Activated CD4-positive, alpha-beta T cell treated with anti-CD3 and anti-CD28 coated beads, Interleukin-2, amount 50 U/mL, for 4 hours (primary cell): ENCODE measurements at places on chromosomes 6 and 20.

- DNase-seq: no peak
These were observed 135.6 kb downstream of the HIVEP1 start for GRCh38 chr6:12147557-12148316.

GRCh38 chr6:73085443-73085871, 139.8 kb downstream of the KHDC1L start:
- no peak for DNase-seq

GRCh38 chr20:50202677-50203076, 12.0 kb downstream of the CEBPB start:
- DNase-seq: no peak

GRCh38 chr20:3158968-3159431, 665 bp downstream of the FASTKD5 start:
- DNase-seq: no peak

DNA sequence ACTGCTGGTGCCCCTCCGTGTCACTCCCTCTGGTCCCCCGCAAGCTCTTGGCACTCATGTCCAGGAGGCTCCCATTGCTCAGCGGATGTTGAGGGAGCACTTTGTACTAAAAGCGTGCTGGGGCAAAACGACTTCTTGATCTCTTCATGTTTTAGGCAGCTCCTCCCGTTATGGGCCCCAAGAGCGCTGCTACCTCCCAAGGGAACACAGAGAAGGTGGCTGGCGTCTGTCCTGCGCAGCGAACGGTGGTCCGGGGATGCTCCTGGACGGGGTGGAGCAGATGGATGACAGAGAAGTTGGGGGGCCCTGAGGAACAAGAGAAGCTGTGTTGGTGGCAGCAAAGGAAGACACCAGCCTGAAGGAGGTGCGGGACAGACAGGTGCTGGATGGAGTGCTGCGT, 99.8 kb downstream of the TMEM242 start:
- no peak for DNase-seq

DNA sequence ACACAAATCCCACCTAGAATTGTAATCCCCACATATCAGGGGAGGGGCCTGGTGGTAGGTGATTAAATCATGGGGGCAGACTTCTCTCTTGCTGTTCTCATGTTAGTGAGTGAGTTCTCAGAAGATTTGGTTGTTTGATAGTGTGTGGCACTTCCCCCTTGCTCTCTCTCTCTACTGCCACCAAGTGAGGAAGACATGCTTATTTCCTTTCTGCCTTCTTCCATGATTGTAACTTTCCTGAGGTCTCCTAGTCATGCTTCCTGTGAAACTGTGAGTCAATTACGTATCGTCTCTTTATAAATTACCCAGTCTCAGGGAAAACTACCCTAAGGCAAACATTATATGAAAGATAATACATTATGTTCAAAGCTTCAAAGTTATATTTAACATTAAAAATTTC, 1297.5 kb upstream of the CITED2 start:
- DNase-seq: no peak

DNA sequence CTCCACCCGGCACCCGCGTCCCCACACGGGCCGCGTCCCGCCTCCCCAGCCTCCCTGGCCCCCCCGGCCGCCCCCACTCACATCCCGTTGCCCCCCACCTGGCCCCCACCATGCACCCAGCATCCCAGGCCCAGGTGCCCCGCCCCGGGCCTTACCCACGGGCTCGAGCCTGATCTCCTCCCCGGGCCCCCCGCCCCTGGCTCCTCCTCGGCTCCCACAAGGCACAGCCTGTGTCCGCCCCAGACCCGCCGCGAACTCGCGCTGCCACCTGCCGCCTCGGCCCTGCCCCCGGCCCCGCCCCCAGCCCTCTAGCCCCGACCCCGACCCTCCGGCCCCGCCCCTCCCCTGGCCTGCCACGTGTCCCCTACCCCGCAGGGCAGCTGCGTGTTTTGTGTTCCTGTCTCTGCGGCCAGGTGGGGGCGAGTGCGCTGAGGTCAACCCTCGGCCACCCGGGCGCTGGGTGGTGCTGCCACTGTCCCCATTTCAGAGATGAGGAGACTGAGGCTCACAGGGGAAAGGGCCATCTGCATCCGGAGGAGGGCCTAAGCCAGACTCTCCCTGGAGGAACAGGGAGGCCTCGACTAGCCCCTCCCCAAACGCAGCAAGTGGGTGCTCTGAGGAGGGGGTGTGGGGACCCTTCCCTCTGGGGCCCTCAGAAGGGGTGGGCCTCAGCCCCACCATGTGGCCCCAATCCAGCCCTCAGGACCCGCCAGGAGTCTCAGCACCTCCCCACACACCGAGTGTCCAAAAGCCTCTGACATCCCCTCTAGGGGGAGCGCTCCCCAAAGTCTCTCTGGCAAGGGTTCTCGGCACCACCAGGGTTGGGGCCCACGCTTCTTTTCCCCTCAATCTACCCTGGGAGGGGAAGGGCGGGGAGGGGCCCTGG, 99.8 kb downstream of the TAF4 start:
- DNase-seq: no peak

DNA sequence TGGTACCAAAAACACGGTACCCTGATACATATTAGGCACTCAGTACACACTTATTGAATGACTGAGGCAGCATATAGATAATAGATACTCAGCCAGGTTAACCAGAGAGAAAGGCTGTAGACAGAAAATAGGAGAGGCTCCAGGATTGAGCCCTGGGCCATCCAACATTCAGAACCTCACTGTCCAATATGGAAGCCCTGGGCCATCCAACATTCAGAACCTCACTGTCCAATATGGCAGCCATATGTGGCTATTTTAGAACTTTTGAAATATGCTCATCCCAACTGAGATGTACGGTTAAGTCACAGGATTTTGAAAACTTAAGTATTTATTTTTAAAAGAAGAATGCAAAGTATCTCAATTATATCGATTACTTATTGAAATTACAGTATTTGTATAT, 142.5 kb upstream of the ID4 start:
- no peak for DNase-seq

- no peak for DNase-seq
These were observed 291.4 kb downstream of the QKI start for GRCh38 chr6:163705923-163706322.

DNA sequence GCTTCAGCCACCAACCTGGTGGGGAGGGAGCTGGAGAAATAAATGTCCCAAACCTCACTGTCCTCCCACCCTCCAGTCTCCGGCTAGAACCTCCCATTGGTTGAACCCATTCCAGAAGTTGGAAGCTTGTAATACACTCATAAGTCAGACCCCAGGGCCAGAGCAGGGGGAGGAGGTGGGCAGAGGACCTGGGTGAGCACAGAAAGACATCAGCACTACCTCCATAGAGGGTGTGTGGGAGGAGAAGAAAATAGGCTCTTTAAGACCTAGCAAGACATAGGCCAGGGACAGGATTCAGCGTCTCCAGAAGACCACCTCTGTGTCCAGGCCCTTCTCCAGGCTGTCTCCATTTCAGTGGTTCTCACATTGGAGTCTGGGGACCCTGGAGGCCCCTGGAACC, 73.3 kb upstream of the TOP1 start:
- no peak for DNase-seq

GRCh38 chr6:52545406-52546119, 31.3 kb downstream of the TRAM2 start:
- DNase-seq: no peak

GRCh38 chr20:58359441-58359840, 29.6 kb upstream of the VAPB start:
- DNase-seq: no peak

DNA sequence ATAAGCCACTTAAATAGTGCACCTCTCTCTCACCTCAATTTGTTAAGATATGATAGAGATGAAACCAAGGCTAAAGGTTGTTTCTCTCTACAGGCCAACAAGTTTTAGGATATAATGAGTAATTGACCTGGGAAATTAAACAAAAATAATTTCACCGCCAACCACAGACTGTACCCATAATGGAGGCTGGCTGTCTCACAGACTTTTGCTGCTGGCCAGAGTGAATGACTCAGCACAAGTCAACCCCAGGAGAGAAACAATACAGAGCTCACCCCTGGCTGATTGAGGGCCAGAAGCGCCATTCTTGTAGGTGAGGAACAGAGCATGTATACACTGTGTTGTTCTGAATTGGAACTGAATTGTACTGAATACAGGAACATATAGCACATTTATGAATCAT, 99.9 kb downstream of the CAP2 start:
- DNase-seq: no peak

- DNase-seq: no peak
These were observed 309.3 kb downstream of the FARS2 start for GRCh38 chr6:5570641-5571040.

DNA sequence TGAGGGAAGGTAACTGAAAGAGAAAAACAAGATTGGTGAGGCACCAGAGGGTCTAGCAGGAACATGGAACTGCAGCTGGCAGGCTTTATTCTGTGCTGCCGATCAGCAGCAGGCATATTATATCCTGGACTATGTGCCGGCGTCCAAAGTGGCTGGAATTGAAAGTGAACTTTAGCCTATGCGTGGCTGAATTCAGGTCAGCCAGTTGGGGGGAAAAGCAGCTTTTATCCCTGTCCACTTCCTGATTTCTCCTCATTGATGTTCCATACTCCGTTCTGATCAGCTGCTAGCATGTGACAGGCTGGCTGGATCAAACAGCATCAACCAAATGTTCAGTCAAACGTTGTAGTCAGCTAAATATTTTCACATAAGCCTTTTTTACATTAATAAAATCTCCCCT, 99.0 kb downstream of the CAP2 start:
- DNase-seq: no peak

GRCh38 chr6:44624226-44624625, 236.7 kb downstream of the CDC5L start:
- DNase-seq: no peak

DNA sequence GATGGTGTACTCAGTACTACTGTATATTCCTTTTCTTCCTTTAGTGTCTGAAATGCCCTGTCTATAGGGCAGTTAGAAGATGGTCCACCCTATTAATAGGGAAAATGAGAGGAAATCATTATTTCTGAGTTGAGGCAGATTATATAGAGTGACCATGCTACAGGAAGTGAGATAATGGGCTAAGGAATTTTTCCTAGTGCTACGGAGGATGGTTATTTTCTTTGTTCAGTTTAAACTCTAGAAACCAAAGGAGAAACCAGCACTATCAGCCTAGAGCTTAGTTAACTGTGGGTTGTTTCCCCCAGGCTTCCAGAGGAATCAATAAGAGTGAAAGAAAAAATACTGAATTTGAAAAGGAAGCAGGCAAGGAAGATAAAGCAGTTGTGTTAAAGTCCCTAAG, 474 bp downstream of the TSBP1 start:
- no peak for DNase-seq

GRCh38 chr20:46740214-46740609, 30.8 kb downstream of the SLC2A10 start:
- DNase-seq: no peak

GRCh38 chr20:54343099-54343498, 132.3 kb upstream of the DOK5 start:
- no peak for DNase-seq

DNA sequence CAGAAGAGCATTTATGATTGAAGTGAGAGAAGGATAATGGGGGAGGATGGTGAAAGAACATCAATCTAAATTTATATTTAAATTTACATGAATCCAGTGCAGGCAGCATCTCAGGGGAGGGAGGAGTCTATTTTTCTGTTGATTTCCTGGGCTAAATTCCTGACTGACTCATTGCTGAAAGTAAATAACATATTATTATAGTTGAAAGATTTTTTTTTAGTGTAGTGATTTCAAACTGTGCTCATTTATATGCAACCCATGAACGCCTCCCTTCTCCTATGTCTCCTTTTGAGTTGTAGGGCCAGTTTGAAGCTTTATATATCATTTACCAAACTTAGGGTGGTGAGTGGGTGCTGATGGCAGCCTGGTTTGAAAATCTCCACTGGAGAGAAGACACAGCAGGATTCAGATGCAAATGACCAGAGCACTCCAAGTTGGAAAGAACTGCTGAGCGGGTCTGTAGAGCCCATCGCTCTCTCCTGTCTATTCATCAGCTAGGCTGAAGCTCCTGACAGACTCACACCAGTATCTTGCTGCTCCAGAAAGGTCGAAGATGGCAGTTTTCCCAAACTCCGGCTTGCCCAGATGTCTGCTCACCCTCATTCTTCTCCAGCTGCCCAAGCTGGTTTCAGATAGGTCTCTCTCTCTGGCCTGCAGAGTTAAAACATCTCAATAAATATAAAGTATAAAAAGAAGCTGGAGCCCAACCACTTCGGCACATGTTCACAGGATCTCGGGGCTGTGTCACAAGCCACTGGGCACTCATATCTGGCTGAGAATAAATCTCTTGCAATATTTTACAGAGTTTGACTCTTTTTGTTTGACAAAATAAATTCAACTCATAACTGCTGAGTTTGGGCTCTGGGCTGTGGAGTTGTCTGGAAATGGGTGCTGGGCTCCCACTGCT, 18.3 kb downstream of the BTN2A1 start:
- DNase-seq: no peak

DNA sequence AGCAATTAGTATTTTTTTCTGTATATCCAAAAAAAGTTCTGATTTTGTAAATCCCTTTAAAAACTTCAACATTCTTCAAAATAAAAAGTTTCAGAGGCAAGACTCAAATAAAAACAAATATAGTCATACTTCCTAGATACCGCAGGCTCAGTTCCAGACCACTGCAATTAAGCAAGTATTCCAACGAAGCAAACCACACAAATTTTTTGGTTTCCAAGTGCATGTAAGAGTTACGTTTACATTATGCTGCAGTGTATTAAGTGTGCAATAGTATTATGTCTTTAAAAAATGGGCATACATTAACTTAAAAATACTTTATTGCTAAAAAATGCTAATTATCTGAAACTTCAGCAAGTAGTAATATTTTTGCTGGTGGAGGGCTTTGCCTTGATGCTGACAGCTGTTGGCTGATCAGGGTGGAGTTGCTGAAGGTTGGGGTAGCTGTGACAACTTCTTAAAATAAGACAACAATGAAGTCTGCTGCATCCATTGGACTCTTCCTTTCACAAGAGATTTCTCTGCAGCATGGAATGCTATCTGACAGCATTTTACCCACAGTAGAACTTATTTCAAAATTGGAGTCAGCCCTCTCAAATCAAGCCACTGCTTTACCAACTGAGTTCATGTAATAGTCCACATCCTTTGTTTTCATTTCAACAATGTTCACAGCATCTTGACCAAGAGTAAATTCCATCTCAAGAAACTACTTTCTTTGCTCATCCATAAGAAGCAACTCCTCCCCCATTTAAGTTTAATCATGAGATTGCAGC, 46.0 kb downstream of the PHIP start:
- no peak for DNase-seq

- DNase-seq: no peak
These were observed 66.6 kb upstream of the CTNNBL1 start for GRCh38 chr20:37627060-37627766.
